GM23248 (cell line): ENCODE measurements at places on chromosomes 2 and 18. TPM values are rescaled to one million over a fixed set of nuclear protein-coding genes. Genes with fewer than 3 reads are reported as not detected.

DNA sequence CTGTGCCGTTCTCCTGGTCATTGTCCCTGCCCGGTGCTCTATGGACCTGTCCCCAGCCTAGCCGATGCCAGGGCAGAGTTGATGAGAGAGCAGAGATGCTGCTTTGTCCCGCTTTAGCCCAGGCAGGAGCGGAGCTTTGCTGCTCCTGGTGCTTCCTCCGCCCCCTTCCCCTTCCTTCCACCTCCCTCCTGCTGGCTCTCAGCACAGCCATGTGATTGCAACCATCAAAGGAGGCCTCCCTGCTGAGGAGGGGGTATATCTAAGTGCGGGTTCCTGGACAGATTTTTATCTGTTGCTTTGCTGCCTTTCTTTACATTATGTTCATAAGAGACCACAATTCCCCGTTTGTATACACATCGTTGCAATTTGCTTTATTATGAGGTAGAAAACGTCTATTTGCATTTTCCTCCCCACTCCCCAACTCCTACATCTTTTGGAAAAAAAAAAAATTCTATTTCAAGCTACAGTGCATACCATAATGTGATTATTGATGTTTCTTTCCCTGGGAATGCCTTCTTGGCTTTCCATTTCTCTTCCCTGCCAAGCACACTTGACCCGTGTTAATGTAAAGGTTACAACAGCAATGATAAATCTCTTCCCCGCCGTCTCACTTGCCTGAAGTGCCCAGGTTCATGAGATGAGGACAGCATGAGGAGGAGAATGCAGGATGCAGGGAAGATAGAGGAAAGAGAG lies 25.4 kb downstream of the ALPK2 start:
- no peak for DNase-seq

DNA sequence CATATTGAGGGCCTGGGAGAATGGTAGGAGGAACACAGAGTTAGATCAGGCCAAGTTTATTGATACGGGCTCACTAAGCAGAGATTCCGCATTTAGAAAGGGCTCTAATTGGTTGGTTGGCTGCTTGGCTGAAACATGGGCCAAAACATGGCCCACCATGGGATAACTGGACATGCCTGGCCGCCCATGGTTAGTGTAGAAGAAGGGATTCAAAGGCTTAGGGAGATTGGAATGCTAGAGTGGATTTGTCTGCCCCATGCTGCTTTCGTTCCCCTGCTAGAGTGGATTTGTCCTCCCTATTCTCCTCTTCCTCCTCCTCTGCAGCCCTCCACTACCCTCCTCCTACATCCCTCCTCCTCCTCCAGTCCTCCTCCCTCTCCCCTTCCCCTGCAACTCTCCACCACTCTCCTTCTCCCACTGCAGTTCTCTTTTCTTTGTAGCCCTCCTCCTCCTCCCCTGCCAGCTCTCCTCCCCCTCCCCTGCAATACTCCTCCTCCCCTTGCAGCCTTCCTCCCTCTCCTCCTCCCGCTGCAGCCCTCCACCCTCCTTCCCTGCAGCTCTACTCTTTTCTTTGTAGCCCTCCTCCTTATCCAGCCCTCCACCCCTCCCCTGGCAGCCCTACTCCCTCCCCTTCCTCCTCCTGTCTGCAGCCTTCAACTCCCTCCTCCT lies 17.2 kb downstream of the BOK start:
- no peak for DNase-seq

DNA sequence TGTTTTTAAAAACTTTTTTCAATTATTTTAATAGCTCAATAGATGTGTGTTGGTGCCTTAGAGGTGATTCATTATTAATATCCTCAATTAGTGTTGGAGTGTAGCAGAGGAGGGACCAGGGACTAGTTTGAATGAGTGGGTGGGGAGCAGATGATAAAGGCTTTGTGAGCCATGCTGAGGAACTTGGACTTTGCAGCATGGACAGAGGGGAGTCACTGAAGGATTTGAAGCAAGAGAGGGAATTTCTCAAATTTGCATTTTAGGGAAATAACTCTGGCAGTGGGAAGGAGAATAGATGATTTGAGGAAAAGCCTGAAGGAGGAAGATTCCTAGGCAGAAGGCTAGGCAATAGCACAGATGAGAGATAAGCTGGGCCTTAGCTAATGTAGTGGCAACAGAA lies 42.3 kb upstream of the RMND5A start:
- DNase-seq, result no peak

GRCh38 chr2:191023235-191023679 lies 9.3 kb upstream of the STAT1 start:
- DNase-seq, result no peak

GRCh38 chr18:13271302-13271911 lies 52.8 kb downstream of the LDLRAD4 start:
- DNase-seq, result no peak

- DNase-seq, result peak; percentile 34
Observed at GRCh38 chr2:200430017-200430416, 79.9 kb downstream of the KCTD18 start.

Gene MYL1
- polyA plus RNA-seq, result not detected in 2 replicates

Gene NEUROD1
- polyA plus RNA-seq, result not detected in 2 replicates

Gene PDE1A
- 0.93 and 1.0 TPM in 2 replicates for polyA plus RNA-seq

Gene ANKRD39
- 12.3 and 14.4 TPM in 2 replicates for polyA plus RNA-seq
